ENCODE measurements at places on chromosomes 4 and X.

- no peak for DNase-seq
Observed at GRCh38 chr4:28360681-28361080, 1500.0 kb downstream of the STIM2 start.

DNA sequence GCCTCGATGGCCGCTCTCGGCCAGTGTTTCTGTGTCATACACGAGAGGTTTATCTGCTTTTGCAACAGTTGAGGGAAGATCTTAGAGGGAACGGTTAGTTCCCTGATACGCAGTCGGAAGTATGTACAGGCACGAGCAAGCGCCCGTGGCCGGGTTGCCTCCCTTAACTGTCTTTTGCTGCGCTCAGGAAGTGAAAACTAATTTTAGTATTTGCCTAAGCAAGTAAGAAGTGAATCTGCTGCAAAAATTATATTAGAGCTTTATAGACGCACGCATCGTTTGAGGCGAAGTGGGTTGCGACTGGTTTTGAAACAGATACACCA lies 695 bp downstream of the MTM1 start:
- peak; percentile 64 for DNase-seq

- DNase-seq, result no peak
Observed at GRCh38 chr4:41620594-41621256, 82.8 kb downstream of the LIMCH1 start.

GRCh38 chr4:11326021-11326420 lies 102.7 kb downstream of the HS3ST1 start:
- no peak for DNase-seq

DNA sequence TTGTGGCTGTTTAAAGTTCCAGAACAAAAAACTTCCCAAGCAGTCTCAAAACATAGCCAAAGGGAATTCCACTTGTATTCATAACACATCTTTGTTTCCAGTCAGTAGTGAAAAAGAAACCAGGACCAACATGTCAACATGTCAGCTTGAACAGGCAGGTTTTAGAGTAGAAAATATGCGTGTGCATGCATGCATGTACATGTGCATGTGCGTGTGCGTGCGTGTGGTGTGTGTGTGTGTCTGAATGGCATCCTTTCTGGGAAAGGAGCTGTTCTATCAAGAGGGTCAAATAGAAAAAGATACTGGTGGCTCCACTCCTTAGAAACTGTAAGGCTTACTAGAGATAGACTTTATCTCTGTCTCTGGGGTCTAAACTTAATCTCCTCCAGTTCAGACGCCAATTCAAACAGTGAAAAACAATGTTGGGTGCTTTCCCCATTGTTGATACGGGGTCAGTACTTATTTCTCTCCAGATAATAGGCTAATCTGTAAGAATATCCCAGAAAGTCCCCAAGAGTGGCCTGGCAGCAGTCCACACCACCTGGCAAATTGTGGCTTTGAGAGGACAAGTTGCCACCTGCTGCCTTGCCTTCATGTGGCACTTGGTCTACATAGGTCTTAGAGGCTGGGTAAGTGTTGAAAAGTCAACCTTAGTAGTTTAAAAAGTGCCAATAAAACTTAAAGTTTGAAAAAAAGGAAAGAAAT lies 110.4 kb downstream of the SCD5 start:
- no peak for DNase-seq

DNA sequence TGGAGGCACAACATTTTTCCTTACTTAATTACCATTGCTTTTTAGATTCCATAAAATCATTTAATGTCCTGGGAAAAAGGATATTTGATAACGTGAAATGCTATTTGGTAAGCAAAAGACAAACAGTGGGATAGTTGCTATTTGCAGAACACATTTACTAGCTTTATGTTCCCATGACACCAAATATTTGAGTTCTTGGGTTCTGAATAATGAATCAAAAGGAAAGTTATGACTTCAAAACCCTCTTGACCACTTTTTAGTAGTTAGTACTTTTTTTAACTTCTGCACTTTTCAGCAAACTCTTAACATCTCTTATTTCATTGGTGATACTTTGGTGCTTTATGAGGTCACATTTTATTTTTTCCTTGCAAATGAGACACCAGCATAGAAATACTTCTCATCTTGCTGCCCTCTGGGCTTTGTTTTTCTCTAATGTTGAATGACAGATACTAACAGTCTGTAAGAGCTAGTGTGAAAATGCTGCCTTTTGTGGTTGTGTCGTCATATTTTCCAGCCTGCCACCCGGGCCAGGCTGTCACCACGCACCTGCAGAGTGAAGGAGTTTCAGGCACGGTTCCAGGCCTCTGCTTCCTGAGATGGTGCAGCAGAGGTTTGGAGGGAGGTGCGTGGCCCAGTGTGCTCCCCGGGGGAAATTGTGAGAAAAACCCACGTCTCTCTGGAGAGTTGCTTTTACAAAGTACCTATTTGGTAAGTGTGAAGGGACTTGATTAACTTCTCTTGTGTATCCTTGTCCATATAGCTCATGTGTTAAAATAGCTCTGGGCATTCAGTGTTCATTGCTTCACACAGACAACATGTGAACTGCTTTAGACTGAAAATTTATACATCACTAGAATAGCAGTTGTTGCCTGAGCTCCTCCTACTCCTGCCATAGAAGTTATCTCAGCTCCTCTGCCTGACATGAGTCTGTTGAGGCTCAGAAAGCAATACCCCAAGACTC lies 34.7 kb downstream of the MSL3 start:
- no peak for DNase-seq

- DNase-seq, result no peak
Observed at GRCh38 chrX:39613482-39613995, 484.2 kb downstream of the BCOR start.

GRCh38 chr4:139460565-139460964 lies 6.6 kb downstream of the RAB33B start:
- DNase-seq, result no peak

DNA sequence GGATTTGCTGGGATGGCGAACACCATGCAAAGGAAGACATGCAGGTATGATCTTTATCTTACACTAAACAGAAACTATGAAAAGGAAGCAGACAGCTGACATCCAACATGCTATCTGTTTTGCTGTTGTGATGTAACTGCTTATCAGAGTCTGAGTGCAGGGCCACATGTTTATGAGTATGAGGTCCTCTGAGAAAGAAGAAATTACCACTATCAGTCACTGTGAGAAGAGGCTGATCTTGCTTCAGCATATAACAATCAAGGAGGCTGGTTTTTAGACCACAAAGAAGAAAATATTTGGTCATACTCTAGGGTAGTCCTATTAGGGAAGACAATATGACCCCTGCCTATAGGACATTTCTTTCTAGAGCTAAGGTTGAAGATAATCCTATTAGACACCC lies 18.5 kb downstream of the CLGN start:
- no peak for DNase-seq

GRCh38 chr4:11470438-11471045 lies 41.8 kb upstream of the HS3ST1 start:
- DNase-seq, result no peak

- DNase-seq, result no peak
Observed at GRCh38 chr4:145043306-145043705, 54.7 kb downstream of the ANAPC10 start.

GRCh38 chr4:14152834-14153519 lies 525.5 kb upstream of the BOD1L1 start:
- no peak for DNase-seq

DNA sequence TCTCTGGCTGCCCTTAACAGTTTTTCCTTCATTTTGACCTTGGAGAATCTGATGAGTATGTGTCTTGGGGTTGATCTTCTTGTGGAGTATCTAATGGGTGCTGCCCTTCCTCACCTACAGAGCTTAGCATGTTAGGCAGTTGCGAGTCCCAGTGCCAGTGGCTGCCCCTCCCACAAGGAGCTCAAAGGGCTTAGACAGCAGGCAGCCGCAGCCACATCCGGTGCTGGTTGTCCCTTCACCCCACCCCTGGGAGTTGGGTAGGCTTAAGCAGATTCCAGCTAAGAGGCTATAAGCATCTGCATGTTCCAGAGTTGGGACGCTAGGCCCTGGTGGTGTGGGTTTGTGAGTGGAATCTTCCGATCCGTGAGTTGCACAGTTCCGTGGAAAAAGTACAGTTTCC lies 322.1 kb upstream of the ARX start:
- no peak for DNase-seq

GRCh38 chrX:70482300-70482699 lies 37.7 kb downstream of the DLG3 start:
- no peak for DNase-seq

- DNase-seq, result no peak
Observed at GRCh38 chr4:131347816-131348215, 1801.3 kb upstream of the PCDH10 start.

GRCh38 chrX:3713225-3713936 lies at the start of gene PRKX:
PRKX (minus strand) TSS chrX:3713649; CDS start chrX:3713253, 396 bp downstream.
- DNase-seq, result peak; percentile 67

- no peak for DNase-seq
Observed at GRCh38 chrX:119708936-119709335, 16.0 kb upstream of the SEPTIN6 start.

GRCh38 chr4:184274286-184274951 lies 56.7 kb upstream of the ENPP6 start:
- DNase-seq, result no peak

DNA sequence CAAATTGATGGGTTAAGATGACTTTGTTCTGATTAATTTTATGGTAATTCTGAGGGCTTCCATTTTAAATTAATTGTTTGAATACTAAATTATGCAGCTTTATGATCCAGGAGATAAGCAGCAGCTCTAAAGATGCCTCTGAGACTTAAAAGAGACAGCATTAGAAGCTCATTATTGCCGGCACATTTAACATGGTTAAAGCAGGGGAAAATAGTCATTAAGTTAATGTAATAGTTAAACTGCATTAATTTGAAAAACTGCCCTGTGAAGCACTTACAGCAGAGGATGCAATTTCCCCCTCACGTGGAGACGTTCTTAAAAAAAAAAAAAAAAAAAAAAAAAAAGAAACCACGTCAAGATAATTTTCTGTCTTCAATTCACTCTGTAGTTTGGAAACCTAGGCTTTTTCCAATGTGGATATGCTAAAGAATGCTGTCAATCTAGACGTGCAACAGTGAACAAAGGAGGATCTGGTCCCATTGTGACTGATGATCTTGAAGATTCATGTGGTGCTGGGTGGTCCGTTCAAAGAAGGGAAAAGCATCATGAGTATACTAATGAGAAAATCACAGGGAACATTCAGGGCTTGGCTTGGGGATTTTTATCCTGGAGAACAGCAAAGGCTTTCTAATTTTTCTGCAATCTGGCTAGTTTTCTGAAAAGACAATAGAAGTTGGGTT lies 440.6 kb upstream of the HS3ST1 start:
- DNase-seq, result no peak

DNA sequence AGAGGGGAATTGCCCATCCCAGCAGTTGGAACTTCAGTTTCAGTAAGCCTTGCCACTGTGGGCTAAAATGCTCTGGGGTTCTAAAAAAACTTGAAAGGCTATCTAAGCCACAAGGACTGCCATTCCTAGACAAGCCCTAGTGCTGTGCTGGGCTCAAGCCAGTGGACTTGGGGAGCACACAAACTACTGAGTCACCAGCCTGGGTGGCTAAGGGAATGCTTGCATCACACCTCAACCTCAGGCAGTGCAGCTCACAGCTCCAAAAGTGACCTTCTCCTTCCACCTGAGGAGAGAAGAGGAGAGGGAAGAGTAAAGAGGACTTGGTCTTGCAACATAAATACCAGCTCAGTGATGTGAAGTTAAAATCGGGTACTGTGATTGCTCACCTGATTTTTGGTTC lies 116.7 kb upstream of the GLRA2 start:
- DNase-seq, result no peak

DNA sequence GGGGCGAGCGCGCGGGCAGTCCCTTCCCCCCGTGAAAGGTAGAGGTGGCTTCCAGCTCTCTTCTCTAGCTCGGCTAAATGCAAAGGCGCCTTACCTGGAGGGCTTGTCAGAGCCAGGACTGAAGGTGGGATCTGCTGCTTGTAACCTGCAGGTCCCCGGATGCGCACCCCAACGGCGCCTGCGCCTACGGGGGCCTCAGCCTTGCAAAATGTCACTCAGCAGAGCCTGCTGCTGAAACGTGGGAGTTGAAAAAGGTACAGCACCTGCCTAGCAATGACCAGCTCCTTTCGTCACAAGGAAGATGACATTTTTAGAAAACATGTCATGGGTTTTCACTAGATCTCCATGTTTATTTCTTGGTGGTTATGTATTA lies 583 bp downstream of the ABHD18 start:
- DNase-seq, result peak; percentile 27

DNA sequence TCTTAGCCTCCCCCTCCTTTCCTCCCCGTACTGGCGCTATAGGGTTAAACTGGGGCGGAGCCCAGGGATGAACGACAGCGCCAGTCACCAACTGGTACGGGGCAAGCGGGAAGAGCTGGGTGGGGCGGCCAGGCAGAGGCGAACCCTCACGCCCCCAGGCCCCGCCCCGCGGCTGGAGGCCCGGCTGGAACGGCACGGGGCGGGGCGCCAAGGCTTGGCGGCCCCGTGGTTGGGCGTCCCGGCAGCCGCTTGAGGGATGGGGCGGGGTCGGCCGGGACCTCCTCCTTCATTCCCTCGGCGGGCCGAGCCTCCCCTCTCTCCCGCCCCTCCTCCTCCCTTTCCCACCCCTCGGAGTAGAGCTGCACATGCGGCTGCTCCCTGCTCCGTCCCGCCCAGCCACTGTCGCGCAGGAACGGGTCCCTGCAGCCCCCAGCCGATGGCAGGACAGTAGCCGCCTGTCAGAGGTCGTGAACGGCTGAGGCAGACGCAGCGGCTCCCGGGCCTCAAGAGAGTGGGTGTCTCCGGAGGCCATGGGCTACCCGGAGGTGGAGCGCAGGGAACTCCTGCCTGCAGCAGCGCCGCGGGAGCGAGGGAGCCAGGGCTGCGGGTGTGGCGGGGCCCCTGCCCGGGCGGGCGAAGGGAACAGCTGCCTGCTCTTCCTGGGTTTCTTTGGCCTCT lies at the start of gene EDA:
Gene EDA, plus strand, starts transcription at position 335 of the 678 bp plus-strand sequence.
- DNase-seq, result peak; percentile 86

DNA sequence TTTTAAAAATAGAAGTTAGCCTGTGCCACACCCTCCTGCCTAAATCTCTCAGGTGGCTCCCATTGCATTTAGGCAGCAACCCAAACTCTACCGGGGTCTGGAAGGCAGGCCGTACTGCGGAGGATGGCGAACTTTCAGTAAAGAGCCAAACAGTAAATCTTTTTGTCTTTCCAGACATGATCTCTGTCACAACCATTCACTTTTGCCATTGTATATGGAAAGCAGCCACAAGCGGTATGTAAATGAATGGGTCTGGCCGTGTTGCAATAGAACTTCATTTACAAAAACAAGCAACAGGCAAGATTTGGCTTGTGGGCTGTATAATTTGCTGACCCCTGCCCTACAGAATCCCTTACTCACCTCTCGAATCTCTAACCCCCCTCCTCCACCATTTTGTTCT lies 3.3 kb downstream of the RADX start:
- DNase-seq, result no peak

DNA sequence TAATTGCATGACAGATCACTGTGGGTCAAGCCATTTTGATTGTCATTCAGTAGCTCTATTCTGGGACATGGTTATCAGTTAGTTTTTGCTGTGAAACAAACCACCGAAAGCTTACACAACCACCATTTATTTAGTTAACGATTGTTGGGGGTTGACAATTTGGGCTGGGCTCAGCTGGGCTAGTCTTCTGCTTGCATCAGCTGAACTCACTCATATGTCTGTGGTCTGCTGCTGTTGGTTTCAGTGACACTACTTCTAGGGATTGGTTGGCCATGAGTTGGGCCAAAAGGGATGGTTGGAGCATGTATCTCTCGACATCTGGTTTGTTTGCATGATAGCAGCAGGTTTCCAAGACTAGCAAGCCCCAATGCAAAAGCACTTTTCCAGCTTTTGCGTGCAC lies 5.3 kb upstream of the SMIM10 start:
- DNase-seq, result no peak

- no peak for DNase-seq
Observed at GRCh38 chr4:33989820-33990443, 2254.4 kb downstream of the ARAP2 start.

Measured in suppressor macrophage treated with lipopolysaccharide for 4 hours (primary cell).